NCI-H1436 treated with DMSO at 0.1 percent for 48 hours (cell line): ENCODE measurements at places on chromosomes 2 and 18.

DNA sequence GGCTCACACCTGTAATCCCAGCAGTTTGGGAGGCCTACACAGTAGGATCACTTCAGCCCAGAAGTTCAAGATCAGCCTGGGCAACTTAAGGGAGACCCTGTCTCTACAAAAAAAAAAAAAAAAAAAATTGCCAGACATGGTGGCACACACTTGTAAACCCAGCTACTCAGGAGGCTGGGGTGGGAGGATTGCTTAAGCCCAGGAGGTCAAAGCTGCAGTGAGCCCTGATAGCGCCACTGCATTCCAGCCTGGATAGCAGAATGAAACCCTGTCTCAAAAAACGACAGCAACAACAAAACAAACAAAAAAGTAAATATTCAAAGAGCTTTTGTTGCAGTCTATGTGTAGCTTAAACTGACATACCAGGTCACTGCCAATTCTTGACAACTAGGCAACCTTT is 63.1 kb upstream of the TANK start:
- DNase-seq = no peak

GRCh38 chr2:111944531-111945210 is 46.3 kb downstream of the MERTK start:
- DNase-seq = no peak

- no peak for DNase-seq
These were observed 316.2 kb upstream of the FIGN start for GRCh38 chr2:164052006-164052405.

DNA sequence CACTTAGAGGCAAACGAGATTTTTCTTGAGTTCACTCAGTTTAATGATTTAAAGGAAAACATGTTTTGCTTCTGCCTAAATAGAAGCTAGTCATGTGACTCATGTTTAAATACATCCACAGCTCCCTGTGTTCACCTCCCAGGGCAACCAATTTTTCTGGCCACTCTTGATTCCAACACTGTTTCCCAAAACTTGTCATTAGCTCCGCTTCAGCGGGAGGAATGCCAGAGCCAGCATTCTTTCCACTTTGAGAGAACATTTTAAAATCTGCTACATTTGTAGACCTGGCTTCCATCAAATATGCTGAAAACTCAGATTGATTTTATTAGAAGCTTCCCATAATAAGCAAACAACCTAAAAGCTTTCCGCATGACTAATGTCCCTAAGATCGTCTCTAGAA is 2.8 kb upstream of the CYS1 start:
- no peak for DNase-seq

DNA sequence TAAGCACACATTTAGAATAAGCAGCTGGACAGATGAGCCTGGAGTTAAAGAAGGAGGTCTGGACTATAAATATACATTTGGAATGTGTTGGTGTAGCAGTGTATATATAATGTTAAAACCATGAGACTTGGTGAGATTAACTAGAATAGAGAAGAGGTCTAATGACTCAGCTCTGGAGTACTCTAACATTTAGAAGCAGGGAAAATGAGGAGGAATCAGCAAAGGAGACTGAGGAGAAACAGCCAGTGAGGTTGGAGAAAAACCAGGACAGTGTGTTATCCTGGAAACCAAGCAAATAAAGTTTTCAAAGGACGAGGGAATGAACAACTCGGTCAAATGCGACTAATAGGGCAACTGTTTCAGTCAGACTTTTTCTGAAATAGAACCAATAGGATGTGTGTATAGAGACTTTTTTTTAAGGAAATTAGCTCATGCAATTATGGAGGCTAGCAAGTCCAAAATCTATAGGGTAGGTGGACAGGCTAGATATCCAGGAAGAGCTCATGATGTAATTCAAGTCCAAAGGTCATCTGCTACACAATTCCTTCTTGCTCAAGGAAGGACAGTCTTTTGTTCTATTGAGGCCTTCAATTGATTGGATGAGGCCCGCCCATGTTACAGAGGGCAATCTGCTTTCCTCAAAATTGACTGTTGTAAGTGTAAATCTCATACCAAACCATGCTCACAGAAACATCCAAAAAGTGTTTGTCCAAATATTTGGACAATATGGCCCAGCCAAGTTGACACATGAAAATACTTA is 10.8 kb upstream of the SESTD1 start:
- no peak for DNase-seq

GRCh38 chr2:208545403-208546042 is 138.9 kb downstream of the PTH2R start:
- peak; percentile 10 for DNase-seq

- DNase-seq = no peak
These were observed 43.4 kb upstream of the ASB18 start for GRCh38 chr2:236307641-236308040.
